Activated B cell treated with CpG ODN at 0.5 μM for 24 hours (primary cell): ENCODE measurements at places on chromosomes 3 and 15.

DNA sequence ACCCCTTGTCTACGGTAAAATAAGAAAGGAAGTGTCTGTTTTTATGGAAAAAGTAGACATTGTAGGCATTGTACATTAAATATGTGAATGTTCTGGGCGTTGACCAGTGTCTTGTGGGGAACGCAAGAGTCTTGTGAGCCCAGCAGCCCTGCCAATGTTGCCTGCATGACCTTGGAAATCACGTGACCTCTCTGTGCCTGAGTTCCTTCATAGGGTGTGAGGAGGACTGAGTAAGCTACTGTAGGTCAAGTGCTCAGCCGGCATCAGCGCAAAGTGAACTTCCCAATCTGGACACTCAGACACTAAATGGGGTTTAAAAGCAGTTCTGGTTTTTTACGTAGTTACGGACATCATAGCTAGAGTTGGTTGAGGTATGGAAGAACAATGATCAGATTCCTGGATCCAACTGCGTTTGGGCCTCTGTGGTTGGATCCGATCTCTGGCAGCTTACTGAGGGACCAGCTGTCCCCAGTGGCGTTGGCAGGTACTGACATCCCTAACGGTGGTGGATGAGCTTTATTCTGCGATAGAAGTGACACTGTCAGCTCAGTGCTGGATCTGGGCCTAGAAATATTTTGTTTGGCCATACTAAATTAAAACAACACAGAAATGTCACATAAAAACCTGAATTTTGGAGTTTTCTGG lies 63.8 kb downstream of the SPSB4 start:
- no peak for DNase-seq

DNA sequence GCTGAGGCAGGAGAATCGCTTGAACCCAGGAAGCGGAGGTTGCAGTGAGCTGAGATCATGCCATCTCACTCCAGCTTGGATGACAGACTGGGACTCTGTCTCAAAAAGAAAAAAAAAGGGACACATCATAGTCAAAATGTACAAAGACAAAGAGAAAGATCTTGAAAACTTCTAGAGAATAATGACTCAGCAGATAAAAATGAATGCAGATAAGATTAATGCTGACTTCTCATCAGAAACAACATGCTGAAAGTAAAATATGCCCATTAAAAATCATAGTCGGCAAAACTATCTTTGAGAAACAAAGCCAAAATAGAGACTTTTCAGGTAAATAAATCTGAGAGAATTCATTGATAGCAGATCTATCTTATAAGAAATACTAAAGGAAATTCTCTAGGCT lies 271.1 kb upstream of the GPR149 start:
- no peak for DNase-seq

DNA sequence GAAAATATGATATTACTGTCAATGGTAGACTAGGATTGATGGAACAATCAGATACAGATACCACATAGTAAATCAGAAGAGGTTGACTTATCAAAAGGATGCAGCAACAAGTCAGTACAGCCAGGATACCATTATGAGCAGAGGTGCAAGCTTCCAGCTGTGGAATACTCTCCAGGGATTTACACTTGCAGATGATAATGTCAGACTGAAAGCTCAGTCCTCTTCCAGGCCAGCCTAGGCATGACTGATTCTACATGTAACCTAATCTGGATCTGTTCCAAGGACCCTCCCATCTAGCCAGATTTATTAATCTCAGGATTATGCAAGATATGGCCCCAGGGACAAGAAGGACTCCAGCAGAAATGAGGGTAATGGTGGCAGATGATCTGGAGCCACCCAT lies 8.2 kb downstream of the FILIP1L start:
- DNase-seq = no peak

DNA sequence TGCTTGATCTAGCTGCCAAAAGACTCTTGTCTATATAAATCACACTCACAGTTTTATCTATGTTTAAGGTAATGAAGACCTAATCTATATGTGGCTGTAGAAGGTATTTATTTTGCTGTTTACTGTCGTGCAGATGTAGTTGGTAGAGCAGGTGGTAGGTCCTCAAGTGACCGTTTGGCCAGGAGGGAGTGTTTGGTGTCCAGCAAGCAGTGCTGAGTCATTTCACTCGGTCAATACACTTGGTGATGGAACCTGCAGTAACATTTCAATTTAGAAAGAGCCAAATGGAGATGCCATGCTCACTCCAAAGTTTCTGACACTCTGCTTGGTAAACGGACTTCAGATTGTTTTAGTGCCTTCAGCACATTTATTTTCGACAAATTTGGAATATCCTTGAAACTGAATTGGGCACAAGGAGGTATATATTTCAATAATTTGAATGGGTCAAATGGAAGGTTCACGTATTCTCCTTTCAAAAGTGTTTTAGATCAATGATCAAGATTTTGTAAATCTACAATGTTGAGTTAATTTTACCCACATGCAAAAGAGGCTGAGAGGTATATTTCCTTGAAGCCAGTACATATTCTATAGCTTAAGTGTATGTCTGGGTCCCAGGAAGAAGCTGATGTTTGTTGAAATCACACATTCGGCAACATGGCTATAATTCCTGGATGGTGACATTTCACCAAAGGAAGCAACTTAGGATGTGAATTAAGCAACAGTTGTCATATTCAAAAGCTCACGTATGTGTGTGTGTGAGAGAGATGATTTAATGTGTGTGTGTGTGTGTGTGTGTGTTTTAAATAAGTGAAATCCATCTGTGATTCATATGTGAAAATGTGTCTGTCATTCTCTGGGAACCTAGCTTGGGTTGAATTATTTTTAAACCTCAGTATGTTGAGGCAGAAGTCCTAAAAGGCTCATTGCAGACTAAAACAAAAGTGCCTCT lies 7.7 kb upstream of the CX3CR1 start:
- DNase-seq = no peak

DNA sequence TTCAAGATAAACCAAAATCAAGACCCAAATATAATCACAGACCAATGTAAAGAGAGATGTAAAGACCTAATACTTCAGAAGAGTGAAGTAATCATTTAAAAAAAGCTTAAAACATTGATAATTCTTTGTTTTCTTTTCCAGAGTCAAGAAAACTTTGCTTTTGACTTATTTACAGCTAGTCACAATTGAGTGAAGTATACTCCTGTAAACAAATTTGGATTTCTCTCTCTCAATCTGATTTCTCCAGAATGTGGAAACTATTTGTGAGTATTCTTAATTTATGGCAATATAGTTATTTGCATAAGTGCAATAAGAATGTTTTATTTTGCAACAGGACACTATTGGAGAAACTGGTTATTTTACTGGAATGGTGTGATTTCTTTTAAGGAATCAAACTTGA lies 43.7 kb upstream of the ZBTB20 start:
- DNase-seq = no peak
